ENCODE measurements at places on chromosomes 6 and 20.

DNA sequence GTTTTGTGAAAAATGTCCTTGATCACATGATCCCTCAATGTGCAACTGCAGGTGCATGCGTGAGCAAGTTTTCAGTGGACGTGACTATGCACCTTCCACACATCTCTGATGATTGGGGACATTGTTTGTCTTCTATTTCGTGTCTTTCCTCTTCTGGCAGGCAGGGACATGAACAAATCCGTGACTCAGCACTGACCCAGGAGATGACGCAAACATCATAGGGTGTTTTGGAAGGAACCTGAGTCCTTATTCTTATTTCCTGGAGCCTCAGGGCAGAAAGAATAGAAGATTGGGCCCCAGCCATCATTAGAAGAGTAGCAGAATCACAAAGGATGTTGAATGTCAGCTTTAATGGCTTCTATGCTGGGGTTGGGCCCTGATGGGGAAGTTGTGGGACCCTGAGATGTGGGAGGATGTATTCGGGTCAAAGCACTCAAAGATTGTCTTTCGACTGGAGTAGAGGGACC is 11.9 kb upstream of the SIRPD start:
- DNase-seq: no peak

DNA sequence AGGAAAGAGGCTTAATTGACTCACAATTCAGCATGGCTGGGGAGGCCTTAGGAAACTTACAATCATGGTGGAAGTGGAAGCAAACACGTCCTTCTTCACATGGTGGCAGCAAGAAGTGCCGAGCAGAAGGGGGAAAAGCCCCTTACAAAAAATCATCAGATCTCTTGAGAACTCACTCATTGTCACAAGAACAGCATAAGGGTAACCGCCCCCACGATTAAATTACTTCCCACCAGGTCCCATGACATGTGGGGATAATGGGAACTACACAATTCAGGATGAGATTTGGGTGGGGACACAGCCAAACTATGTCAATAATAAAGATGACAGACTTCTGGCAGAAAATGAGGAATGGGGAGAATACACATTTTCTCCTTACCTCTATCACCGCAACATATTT is 20.5 kb upstream of the OCSTAMP start:
- no peak for DNase-seq

GRCh38 chr20:3586093-3586492 is 77.1 kb downstream of the GFRA4 start:
- DNase-seq: no peak

DNA sequence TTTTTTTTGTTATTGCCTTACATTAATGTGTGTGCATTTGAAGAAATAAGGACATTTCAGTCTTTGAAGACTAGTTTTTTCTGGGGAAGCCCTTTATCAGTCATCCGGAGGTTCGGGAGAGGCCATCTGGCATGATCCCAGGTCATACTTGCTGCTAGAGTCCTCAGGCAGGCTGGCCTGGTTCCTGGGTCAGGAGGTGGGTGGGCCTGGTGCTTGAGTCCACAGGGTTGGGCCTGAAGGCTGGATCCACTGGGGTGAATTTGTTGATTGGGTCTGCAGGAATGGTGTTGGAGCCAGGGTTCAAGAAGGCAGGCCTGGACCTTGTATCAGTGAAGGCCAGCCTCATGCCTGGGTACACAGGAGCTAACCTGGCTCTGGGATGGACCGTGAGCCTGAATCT is 15.8 kb upstream of the WFDC9 start:
- DNase-seq: no peak

DNA sequence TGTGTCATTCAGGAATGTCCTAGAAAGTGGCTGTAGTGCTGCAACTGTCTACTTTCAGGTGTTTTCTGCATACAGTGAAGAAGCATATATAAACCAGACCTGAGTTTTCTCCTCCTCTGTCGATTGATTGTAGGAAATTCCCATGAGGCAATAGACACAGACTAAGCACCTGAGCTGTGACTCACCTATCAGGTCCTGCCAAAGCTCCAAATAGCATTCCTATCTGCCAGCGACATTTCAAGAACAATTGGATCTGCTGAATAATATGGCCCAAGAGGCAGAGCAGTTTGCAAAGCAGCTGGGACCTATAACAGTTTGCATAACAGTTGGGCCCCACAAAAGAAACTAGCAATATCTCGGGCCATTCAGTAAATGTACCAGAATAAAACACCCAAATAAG is 360.4 kb downstream of the HAO1 start:
- no peak for DNase-seq
